Hematopoietic multipotent progenitor cell treated with erythropoietin and hydrocortisone succinate and interleukin-3 and kit ligand, for 8 days (in vitro differentiated cells): ENCODE measurements at places on chromosomes 7 and 10.

- no peak for DNase-seq
Observed at GRCh38 chr10:76640806-76641205, 996.8 kb downstream of the KCNMA1 start.

DNA sequence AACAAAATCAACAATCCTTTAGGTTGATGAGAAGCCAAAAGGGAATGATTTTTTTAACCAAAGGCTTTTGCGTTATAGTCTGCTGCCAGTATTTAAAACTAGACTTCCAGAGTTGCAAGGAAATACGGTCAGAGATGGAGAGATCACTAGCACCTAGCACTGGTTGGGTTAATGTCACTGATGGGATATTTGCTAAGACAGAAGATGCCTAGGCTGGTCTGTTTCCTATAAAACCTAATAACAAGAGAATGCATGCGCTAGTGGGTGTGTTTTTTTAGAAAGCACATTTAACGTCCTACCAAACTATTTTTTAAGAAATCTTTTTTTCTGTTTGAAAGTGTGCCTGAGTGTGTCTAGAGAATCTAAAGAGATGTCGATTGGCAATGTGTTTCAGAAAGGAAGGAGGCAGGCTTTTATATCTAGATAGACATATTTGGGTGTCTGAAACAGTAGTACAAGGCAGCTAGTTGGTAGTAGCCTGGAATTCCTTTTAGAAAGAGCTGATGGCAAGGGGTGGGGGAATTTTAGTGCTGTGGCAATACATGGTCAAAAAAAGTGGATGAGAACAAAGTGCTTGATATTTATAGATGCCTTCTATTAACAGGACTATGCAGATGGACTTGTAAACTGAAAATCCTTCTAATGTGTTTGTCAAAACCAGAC, 863 bp downstream of the CALD1 start:
- DNase-seq = no peak

DNA sequence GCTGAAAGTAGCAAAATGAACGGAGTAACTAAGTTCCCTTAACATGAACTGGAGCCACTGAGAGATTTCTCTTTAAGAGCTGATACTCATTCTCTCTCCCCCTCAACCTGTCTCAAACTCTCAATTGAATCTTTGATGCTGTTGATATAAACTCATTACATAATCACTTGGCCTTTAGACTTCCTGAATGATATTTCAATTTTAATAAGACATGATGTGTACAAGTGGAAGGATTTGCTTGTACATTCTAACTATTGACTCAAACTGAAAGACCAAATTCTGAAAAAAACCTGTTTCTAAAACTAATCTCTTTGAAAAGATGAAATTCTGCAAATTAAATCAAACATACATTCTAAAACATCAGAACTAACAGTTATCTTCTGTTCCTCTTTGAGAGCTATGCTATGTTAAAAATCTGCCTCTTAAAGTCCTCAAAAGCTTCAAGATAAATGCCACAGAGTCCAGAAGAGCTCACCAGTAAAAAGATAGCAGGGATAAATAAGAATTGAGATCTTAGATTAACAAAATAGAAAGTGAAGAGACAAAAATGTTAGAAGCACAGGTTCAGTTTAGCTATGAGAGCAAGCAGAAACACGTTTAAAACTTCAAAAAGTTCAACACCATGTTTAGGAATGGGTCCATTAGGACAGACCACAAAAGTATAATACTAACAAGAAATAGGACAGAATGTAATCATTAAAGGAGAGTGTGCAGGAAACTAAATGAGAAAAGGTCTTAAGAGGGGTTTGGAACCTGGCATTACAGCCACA, 46.1 kb downstream of the TNPO3 start:
- DNase-seq = no peak

DNA sequence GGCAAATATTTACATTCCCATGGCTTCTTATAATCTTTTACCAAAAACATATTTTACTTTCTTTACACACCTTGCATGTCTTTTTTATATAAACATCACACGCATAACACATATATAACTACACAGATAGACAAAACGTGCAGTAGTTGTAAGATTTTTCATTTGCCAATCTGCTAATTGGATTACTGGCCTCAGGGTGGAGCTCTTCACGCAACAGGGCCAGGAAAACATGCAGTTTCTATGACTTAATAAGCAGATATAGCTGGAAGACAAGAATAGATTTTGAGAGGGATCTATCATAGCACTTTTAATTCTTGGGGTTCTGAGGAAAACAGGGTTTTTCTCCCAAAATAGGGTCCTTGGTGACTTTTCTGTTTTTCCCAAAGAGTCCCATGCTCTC, 12.7 kb downstream of the ACADSB start:
- peak; percentile 32 for DNase-seq

DNA sequence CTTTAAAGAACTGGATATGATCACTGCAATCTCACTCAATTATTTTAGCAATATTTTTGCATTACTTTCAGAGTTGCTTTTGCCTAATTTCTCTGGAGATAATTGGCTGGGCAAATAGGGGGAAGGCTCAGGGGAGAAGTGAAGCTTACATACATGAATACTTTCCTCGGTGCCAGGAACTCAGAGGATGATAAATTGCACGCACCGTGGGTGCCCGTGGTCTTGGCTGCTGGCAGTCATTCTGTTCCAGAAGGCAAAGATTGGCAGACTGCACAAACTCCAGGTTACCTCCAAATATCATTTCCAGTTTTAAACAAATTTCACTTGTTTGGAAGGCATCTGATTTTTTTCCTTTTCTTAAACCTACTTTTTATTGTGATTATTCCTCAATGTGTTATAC, 197.8 kb upstream of the TMEM72 start:
- DNase-seq = no peak

DNA sequence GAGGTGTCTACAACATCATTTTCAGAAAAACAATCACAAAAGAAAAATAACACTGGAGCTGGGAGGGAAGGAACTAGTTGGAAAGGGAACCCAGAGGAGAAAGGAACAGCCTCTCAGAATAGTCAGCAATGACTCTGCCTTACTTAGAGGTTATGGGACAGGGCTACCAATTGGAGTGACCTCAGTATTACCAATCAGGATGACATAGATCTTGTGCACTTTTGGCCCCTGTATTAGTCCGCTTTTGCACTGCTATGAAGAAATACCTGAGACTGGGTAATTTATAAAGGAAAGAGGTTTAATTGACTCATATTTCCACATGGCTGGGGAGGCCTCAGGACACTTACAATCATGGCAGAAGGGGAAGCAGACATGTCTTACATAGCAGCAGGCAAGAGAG, 99.7 kb upstream of the SDK1 start:
- DNase-seq = no peak

GRCh38 chr10:13106387-13107045, 6.6 kb downstream of the OPTN start:
- DNase-seq = peak; percentile 66

DNA sequence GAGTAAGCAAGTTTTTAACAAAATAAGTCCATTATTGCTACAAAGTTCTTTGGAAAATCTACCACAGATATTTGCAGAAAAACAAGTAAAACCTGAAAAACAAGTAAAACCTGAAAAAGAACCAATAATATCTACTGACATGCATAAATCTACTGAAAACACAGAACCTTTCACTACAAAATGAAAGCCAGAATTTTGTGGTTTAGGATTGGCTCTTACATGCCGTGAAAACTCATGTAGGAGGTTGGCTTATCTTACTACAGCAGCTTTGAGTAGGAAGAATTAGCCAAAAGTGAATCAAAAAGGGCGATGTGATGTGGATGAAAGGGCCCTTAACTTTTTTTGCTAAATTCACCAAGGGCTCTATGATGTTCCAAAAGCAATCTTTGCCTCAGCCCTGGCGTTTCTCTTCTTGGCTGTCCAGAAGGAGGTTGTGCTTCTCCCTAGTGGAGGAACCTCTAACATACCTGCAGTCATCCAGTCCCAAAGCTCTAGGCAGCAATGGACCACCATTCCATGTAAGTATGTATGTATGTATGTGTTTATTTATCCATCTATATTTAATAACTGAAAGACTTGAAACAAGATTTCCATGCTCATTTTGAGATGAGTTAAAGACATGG, 93.5 kb upstream of the ZNF804B start:
- peak; percentile 17 for DNase-seq

DNA sequence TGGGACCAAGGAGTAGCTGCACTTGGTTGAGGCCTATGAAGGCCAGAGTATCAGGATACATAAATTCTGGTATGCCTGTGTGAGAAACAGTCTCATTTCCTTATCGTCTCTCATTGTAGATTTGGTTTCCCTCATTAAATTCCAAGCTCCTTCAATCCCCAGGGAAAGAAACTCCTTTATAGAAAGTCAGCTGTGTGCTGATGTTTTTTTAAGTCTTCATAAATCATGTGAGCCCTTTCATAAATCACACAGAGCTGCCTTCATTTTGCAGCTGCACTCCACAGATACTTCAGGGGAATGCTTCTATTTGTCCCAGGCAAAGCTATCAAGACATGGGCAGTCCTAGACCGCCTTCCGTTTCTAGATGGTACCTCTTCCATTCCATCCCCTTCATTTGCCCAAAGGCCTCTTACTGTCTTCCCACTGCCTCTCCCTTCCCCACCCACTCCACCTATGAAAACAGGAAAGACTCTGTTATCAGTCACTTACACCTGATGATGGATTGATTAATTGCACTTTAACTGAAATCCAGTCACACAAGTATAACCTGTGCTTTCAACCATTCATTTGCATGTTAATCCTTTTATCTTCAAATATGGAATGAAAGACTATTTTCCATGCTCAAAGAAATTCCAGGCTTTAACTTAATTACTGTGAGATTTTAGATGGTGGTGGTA, 290.2 kb downstream of the C7orf25 start:
- DNase-seq = no peak

DNA sequence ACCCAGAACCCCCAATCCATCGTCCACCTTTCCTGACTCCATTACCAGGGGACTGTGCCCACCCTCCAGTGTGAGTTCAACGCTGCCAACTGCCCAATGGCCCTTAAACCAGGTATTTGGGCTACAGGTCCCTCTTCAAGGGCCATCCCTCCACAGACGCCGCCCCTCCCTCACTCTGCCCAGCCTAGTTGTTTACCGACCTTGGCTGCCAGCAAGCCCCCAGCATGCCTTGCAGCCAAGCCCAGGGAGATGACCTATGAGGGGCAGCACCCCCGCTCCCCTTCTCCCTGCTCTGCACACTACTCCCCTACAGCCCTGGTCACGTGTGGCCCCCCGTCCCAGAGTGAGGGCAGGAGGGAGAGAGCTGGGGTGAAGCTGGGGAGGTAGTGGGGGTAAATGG, 147.3 kb downstream of the GRID1 start:
- no peak for DNase-seq

GRCh38 chr10:123964953-123965352, 73.3 kb upstream of the CPXM2 start:
- no peak for DNase-seq

GRCh38 chr10:88063861-88064557, 200.6 kb downstream of the PTEN start:
- no peak for DNase-seq

- peak; percentile 4 for DNase-seq
Observed at GRCh38 chr10:107409522-107409921, 245.0 kb upstream of the SORCS1 start.

- no peak for DNase-seq
Observed at GRCh38 chr10:88744002-88744401, 15.8 kb upstream of the LIPN start.

DNA sequence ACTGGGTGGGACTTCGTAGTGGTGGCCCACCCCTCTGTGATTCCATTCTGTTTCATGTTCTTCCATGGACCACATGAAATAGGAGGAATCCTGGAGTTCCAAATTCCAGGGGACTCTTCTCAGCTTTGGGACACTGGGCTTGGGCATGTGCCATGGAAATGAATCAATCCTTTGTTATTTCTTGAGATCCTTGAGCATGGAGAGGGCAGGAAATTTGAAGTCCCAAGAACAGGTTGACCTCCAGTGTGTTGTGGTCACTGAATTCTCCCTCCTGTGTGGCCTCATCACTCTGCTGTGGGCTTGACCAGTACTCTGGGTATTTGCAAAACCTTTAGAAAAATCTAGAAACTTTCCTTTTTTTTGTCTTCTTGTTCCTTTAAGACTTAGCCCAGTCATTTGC, 22.7 kb downstream of the TACR2 start:
- DNase-seq = no peak

DNA sequence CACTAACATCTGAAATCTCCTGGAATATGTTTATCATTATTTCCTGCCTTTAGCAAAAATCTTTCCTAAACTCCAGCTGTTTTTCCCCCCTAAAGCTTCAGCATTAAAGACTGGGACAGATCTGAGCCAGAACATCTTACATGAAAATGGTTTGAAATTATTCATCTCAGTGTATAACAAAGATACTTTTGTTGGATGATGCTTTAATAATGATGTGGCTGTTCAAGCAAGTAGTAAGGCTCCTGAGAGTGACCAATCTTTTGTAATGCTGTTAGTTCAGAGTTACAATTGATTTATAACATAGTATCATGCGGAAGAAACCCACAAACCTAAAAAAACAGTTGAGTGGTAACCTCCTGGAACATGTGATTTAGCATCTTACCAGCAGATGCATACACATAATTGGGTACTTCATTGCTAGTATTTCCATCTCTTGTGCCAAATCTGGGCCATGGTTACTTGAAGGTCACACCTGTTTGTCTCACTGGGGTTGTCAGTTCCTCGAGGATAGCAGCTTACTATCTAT, 1.5 kb downstream of the BZW2 start:
- DNase-seq = no peak

DNA sequence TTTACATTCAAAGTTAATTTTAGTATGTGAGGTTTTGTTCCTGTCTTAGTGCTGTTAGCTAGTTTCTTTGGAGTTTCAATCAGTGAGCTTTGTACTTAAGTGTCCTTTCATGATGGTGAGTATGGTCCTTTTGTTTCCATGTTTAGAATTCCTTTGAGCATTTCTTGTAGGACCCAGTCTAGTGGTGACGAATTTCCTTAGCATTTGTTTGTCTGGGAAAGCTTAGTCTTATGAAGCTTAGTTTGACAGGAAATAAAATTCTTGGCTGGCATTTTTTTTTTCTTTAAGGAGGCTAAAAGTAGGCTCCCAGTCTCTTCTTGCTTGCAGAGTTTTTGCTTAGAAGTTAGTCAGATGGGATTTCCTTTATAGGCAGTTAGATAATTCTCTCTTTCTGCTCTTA, 209.2 kb upstream of the SEMA3C start:
- DNase-seq = no peak

GRCh38 chr7:15854841-15855524, 168.5 kb upstream of the MEOX2 start:
- DNase-seq = no peak

DNA sequence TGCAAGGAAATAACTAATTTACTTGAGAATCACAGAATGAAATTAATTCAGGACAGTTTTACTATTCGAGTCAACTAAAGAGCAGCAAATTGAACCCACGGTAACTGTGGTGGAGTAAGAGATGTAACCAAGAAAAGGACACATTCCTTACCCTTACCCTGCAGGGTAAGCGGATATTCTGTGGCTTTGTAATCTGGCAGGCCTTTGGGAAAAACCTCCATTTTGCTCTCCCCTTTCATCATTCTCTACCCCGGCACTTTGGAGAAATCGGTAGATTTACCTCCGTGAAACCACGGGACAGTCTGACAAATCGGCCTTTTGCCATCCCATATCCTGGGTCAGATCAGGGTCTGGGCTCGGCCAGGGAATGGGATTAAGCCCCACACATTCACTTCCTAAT, 18.4 kb downstream of the RCC1L start:
- DNase-seq = no peak
